NCI-H2107 (cell line): ENCODE measurements at places on chromosomes 7 and 10.

- no peak for DNase-seq
Measured at GRCh38 chr10:123357421-123357930, 203.3 kb downstream of the BUB3 start.

DNA sequence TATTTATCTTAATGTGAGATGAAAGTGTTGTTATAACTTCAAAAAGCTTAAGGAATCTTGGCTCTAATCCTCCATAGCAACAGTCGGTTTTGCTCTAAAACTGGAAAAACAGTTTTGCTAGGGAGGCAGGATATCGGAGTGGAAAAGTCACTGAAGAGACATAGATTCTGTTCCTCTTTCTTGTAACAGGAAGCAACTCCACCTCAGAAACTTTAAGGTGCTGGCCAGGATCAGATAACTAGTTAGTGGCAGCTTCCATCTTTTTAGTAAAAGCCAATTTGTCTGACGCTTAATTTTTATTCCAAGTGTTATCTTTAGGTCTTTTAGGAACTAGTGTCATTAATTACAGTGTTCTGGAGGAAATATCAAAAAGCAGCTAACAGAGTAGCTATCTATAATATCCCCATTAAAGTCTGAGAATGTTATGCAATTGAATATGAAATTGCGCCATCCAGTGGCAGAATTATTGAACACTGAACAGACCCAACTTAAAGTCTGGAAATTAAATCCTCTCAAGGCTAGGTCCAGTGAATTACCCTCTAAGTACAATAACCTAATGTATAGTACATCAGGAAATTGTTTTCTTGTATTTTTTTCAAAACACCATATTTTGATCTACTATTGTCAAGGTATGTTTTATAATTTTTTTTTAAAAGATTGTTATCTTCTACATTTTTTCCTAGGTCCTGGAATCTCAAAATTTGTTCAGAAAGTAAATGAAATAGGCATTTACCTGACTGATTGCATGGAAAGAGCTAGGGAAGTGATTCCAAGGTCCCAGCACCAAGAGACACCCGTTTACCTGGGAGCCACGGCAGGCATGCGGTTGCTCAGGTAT, 65.9 kb upstream of the CC2D2B start:
- DNase-seq = no peak

- DNase-seq = no peak
Measured at GRCh38 chr10:48981310-48981907, 41.8 kb upstream of the LRRC18 start.

DNA sequence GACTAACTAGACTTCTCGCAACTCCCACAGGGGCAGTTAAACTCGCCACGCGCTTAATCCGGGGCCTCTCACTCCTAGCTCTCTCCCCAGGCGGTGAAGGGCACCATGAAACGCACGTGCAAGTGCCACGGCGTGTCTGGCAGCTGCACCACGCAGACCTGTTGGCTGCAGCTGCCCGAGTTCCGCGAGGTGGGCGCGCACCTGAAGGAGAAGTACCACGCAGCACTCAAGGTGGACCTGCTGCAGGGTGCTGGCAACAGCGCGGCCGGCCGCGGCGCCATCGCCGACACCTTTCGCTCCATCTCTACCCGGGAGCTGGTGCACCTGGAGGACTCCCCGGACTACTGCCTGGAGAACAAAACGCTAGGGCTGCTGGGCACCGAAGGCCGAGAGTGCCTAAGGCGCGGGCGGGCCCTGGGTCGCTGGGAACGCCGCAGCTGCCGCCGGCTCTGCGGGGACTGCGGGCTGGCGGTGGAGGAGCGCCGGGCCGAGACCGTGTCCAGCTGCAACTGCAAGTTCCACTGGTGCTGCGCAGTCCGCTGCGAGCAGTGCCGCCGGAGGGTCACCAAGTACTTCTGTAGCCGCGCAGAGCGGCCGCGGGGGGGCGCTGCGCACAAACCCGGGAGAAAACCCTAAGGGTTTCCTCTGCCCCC, 19.5 kb downstream of the WNT8B start:
- peak; percentile 8 for DNase-seq

DNA sequence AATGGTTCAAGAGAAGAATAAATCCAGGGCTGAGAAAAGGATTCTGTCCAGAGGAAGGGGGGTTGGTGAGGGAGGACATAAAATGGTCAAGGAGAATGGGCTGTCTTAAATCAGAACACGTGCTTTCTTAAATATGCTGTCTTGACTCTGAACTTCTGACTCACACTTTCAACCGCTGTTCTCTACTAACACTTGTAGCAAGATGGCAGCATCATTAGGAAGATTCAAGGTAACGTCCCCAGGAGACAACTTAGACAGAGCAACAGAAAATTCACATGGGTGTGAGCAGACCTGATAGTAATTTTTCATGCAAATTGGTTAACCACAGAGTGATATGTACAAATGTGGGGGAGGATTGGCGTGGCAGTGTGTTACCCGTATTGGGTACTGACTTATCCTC, 126.8 kb upstream of the GALNT17 start:
- DNase-seq = no peak

GRCh38 chr10:86046845-86047460, 319.6 kb downstream of the GRID1 start:
- no peak for DNase-seq

DNA sequence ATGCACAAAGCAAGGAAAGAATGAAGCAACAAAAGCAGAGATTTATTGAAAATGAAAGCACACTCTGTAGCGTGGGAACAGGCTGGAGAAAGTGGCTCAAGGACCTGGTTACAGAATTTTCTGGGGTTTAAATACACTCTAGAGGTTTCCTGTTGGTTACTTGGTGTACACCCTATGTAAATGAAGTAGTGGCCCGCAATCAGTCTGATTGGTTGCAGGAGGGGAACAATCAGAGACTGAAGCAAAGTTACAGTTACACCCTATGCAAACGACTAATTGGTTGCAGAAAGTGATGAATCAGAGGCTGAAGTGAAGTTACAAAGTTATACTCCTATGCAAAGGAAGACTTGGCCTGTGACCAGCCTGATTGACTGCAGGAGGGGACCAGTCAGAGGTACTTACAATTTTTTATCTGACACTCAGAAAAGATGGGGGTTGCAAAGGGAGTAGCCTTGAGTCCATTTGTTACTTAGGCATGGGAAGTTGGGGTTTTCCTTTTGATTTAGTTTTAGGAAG, 3.6 kb upstream of the MTPN start:
- no peak for DNase-seq

DNA sequence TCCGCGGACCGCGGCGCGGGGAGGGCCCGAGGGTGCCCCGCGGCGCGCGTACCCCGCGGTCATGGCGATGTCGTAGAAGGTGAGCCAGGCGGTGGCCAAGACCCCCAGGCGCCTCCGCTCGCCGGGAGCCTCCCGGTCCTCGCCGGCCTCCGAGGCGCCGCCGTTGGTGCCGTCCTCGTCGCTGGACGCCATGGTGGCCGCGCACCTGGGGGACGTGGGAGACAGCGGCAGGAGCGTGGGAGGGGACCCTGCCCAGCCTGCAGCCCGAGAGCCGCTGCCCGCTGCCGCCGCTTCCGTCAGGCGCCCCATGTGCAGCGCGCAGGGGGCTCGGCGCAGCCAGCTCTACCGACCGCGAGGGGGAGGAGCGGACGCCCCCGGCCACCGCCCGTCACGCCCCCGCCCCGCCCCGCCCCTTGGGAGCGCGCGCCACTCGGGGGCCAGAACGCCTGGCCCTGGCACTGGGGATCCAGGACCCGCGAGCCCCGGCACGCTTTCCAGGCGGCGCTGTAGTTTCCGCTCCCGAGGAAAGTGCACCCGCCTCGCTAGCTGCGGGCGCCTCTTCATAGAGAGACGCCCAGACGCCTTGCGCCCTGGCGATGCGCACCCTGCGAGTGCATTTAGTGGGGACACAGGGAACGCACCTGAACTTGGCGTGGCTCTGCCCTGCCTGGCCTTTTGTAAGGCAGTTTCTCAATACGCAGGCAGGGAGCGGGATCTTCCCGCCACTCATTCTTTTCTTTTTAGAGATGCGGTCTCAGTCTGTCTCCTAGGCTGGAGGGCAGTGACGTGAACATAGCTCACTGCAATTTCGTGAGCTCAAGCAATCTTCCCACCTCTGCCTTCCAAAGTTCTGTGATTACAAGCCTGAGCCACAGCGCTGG, at the start of gene HACD1:
Gene HACD1, minus strand, starts transcription at position 344 of the 881 bp plus-strand sequence. Its CDS starts 35 bp downstream, at position 309.
- peak; percentile 0 for DNase-seq

DNA sequence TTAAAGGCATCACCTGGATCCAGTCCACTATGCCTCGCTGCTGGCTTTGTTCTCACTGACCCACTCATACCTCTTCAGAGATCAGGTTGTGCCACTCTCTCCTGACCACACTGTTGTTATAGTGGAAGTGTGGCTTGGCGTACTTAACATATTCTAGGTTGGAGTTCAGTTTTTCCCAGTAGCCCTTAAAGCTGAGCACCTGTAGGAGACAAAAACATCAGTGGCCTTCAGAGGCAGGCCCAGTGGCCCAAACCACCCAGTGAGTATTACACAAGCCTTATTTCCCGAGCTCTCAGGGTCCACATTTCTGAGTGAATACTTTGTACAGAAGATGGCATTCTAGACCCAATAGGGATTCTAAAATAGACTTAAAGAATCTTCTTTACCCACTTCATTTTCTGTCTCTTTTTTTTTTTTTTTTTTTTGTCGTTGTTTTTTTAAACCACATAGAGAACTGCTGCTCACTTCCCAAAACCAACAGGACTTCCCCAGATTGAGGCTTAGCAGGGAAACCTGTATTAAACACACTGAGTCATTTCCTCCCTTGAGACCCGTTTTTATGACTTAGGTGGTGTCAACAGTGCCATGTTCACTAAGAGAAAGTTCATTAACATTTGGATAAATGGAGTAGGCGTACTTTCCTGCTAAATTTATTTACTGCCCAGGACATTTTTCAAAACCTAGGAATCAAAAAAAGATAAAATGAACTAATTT, 85.8 kb downstream of the GSAP start:
- DNase-seq = no peak

GRCh38 chr10:53646525-53646924, 873.9 kb upstream of the MBL2 start:
- DNase-seq = no peak

GRCh38 chr7:17056491-17057142, 174.8 kb upstream of the AGR3 start:
- DNase-seq = no peak
